ENCODE measurements at places on chromosomes 5 and 9.

GRCh38 chr9:121445986-121446385 is 53.7 kb downstream of the GGTA1 start:
- no peak for DNase-seq

GRCh38 chr5:150448952-150449516 is 505 bp downstream of the RPS14 start:
- no peak for DNase-seq

- DNase-seq, result no peak
Measured at GRCh38 chr5:135207866-135208265, 173.8 kb upstream of the PITX1 start.

- DNase-seq, result no peak
Measured at GRCh38 chr5:55030220-55030619, 6.2 kb downstream of the GZMK start.

- DNase-seq, result no peak
Measured at GRCh38 chr5:136396886-136397285, 31.5 kb upstream of the TRPC7 start.

- DNase-seq, result no peak
Measured at GRCh38 chr5:126741361-126741760, 35.6 kb upstream of the LMNB1 start.

DNA sequence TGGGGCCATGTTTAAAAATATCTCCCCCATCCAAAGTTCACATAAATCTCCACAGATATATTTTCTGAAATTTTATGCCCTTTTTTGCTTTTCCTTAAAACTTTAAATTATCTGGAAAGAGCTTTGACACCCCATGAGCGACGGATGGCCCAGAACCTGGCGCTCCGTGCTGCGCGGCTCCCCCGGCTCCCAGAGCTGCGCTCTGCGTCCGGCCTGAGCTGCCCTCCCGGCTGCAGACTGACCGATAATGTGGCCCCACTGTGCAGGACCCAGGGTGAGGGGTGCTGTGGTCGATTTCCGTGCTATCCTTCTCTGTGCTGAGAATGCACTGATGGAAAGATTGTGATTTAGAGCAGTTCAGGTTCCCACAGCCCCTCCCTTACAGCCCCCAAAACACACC is 292.3 kb upstream of the IRX4 start:
- no peak for DNase-seq

DNA sequence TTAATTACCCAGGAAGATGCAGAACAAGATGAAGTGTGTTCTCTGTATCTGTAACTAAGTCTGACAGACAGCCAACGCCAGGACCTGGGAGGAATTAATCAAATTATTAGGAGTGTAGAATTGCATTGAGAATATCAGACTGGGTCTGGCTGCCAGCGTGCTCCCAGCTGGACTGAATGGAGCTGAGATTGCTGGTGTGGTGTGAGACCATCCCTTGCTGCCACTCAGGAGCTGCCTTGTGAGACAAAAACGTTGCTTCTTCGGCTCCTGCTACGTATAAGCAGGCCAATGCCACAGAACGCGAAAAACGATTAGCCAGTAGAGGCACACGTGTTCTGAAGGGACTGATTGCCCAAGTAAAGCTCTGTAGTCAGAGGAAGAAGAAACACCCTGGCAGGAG is 66.8 kb downstream of the AMBP start:
- no peak for DNase-seq

- DNase-seq, result no peak
Measured at GRCh38 chr9:38032266-38033110, 36.5 kb downstream of the SHB start.

GRCh38 chr5:149442563-149443182 is 63.6 kb upstream of the IL17B start:
- peak; percentile 47 for DNase-seq

GRCh38 chr9:4986296-4986695 is 1.2 kb downstream of the JAK2 start:
- DNase-seq, result no peak

DNA sequence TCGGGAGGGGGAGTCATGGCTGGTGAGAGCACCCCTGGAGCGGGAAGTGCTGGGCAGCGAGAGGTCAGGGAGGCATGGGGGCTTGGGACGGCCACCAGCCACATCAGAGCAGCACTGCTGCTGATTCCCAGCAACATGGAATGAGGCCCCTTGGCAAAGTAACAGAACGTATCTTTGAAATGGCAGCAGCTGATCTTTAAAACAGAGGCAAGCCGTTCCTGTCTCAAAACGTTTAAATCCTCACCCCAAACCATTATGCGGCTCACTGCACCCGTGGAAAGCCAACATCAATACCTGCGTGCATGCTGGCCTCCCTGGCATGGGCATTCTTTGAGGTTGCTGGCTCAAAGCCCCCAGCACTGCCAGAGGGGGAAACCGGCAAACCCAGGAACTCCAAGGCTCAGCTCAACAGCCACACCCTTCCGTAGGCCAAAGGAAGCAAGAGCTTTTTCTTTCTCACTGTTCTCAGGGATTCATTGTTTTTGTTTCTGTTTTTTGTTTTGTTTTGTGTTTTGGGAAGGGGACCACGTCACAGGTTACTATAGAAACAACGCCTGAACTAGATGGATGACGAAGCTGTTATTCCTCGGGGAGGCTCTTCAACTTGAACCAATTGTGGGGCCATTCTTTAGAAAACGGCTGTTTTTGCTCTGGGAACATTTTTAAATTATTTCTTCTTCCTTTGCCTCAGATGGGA is 28.1 kb upstream of the OBP2B start:
- no peak for DNase-seq

GRCh38 chr9:94904806-94905205 is 178.3 kb downstream of the AOPEP start:
- DNase-seq, result no peak

DNA sequence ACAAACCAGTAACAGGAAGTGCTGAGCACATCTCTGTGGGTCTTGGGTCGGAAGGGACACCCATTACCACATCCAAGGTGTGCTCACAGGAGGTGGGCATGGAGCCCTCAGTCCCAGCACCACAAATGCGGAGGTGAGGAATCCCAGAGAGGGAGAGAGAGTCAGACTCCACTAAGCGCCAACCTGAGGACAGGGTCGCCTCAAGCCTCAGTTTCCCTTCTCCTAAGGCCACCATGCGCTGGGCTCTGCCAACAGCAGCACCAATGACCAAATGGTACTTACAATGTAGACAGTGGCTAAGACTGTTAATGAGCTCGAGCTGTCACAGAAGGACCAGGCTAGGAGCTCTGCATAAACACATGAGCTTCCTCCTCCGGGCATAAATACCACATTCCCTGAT is 43.1 kb downstream of the BICD2 start:
- no peak for DNase-seq

DNA sequence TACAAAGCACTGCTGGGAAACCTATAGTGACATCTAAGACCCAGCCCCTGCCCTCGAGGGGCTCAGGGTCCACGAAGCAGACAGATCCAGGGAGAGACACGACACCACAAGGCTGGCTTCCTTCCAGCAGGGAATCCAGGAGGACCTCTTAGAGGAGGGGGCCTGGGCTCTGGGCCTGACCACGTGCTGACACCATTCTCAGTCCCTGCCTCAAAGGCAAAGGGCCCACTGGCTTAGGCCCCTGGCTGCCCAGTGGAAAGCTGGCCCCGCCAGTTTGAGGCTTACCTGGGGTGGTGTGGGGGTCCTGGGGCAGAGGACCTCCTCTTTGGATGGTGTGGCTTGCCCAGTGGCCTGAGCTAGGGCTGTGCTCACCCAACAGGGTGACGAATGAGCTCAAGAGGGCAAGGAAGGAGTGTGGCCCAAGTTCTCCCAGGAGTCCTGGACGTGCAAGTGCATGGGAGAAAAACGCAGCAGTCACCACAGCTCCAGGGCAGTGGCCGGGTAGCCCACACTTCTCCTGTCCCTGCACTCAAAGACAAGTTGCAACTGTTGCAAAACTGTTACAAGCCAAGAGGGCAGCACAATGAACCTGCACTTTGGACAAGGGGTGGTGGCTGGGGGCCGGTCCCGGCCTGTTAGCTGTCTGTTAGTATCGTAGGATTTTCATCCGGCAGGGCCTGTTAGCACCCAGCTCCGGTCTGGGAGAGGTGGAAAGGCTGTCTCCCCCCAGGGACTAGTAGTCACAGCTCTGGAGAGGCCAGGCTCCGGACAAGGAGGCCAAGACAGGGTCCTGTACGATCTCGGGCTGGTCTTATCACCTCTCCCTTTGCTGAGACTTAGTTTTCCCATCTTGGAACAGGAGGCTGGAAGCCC is 1.5 kb upstream of the SARDH start:
- no peak for DNase-seq

DNA sequence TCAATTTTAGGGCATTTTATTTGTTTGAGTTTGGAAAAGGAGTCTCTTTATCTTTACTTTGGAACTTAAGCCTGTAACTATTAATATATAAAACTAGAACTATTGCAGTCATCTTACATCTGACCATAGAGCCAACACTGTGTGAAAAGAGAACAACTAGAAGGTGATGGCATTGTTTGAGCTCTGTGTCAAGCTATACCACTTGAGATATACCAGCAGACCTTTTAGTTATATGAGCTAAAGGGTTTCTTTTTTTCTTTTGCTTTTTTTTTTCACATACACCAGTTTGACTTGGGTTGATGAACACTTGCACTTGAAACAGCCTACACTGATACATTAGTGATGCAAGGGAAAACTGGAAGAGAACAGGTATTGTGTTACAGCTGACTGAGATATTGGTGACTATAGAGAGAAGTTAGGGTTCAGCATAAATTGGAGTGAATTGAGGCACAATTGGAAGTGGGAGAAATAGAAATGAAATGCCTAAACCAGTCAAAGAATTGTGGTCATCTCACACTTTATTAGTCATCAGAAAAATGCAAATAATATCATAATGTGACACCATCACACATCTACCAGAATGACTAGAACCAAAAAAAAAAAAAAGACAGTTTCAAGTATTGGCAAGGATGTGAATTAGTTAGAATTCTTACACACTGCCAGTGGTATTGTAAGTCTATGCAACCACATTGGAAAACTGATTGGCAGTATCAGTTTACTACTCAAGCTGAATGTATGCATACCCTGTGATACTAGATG is 60.9 kb downstream of the ADRB2 start:
- no peak for DNase-seq

GRCh38 chr5:139575313-139575646 is 14.1 kb downstream of the UBE2D2 start:
- DNase-seq, result no peak

- DNase-seq, result no peak
Measured at GRCh38 chr9:77935974-77936373, 95.6 kb downstream of the GNAQ start.

GRCh38 chr9:3285365-3286161 is 240.2 kb downstream of the RFX3 start:
- DNase-seq, result no peak

GRCh38 chr5:103003872-103004271 is 116.1 kb downstream of the GIN1 start:
- no peak for DNase-seq

DNA sequence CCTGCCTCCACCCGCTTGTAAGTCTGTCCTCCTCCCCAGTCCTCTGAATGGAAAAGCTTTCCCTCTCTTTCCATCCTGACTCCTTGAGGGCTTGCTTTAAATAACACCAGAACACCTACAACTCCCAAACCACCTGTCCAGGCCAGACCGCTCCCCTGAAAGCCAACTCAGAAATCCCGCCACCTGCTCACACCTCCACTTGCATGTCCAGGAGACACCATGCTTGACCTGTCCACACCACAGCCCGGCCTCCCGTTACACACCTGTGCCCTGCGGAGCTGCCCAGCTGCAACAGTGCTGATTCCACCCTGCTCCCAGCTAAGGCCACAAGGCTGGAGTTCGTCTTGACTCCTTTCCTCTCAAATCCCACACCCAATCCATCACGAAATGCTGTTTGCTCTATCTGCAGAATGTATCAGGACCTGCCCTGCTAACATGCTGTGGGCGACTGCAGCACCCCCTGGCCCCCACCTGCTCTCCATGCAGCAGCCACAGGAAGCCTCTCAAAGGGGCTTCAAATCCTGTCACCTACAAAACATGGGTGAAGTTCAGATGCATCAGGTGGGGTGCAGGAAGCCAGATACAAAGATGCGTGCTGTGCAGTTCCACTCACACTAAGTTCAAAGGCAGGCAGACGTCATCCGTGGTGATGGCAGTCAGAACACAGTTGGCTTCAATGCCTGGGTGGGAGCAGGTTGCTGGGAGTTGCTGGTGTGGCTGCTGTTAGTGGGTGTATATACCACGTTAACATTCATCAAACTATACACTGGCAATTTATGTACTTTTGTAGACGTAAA is 166.0 kb downstream of the ROR2 start:
- DNase-seq, result no peak

DNA sequence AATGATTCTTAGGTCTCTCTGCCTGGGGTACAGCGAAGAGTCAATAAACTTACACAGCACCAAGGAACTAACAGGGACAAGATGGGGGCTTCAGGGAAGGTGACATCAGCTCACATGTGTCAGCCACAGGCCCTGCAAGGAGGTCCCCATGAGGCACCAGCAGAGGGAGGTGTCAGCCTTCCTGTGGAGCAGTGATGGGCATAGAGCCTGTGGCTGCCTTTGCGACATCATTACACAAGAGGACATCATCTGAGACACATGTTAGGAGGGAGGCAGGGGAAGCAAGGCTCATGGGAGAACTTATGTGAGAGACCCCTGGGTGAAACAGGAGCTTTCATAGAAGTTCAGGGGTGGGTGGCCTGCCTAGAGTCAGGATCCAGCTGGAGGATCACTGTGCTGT is 389.6 kb downstream of the SEMA5A start:
- DNase-seq, result no peak

GRCh38 chr9:33750307-33750838 is 45.0 kb upstream of the PRSS3 start:
- no peak for DNase-seq

DNA sequence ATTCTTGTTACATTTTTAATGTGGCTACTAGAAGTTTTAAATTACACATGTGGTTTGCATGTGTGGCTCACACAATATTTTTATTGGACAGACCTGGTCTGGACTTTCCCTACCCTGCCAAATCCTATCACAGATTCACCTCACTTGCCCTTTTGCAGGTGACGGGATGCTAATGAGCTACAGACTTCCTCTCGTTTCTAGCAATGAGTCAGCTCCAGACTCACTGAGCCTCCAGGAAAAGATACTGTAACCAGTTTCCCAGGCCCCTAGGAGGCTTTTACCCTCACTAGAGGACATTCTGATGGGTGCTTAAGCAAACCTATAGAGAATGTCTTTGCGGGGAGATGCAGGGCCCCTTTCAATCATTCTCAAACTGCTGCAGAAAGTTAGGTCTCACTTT is 135.4 kb downstream of the WDR41 start:
- DNase-seq, result no peak

GRCh38 chr5:151042453-151043093 is 22.2 kb downstream of the GPX3 start:
- DNase-seq, result no peak

- no peak for DNase-seq
Measured at GRCh38 chr9:136311051-136312008, 7.4 kb upstream of the CCDC187 start.

- DNase-seq, result no peak
Measured at GRCh38 chr5:108467563-108467962, 85.7 kb upstream of the FBXL17 start.

DNA sequence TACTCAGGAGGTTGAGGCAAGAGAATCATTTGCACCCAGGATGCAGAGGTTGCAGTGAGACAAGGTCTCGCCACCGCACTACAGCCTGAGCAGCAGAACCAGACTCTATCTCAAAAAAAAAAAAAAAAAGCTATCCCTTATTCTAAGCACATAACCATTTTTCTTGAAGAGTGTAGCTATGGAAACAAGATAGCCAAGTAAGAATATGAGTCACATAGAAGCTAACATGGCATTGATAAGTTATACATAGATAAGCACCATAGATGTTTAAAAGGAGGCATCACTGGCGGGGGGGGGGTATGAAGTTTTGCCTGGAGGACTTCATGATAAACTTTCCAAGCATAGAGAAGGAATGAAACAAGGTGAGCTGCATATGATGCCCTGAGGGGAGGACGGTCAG is 26.0 kb downstream of the CHSY3 start:
- no peak for DNase-seq

All from CD4-positive, alpha-beta T cell treated with Interferon gamma for 1 hour (primary cell).